Renal cortical epithelial cell (primary cell): ENCODE measurements at places on chromosomes 3 and 15.

- DNase-seq: peak; percentile 33
Measured at GRCh38 chr15:32838820-32839219, 121.0 kb downstream of the GREM1 start.

DNA sequence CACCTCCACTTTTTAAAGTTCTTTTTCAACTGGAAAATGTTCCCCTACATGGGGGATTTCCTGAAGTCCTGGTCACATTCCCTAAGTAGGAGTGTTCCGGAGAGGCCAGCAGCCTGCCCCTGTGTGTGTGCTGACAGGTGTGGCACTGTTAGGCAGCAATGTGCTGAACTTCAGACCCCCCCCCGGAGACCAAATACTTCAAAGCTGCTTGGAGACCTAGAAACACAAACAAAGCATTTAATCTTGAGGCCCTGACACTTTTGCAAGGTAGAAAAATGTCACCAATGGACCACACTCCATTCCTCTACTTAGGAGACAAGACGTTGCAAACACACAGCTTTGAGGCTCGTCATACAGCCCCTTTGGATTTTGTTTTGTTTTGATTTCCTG lies 259.6 kb upstream of the CTNNB1 start:
- no peak for DNase-seq

- DNase-seq: no peak
Measured at GRCh38 chr15:96304839-96305238, 25.7 kb upstream of the NR2F2 start.

GRCh38 chr3:157099326-157100095 lies 60.4 kb downstream of the CCNL1 start:
- DNase-seq: peak; percentile 58

GRCh38 chr3:135865085-135865484 lies 100.4 kb upstream of the PPP2R3A start:
- no peak for DNase-seq

GRCh38 chr3:38507120-38507519 lies 11.0 kb downstream of the EXOG start:
- no peak for DNase-seq

DNA sequence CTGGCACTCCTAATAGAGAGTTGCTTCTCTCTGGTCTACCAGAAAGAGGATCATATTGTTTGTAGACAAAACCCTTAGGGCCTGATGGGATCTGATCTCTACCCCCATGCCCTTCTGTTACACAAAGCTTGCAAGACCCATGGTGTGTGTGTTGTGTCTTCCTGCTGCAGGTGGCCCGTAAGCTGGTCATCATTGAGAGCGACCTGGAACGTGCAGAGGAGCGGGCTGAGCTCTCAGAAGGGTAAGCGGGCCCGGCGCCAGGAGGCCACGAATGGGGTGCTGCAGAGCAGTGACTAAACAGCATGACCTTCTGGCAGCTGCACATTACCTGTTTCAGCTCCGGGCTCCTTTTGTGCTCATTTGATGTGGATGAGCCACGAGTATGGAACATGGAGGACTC lies 18.2 kb downstream of the TPM1 start:
- DNase-seq: no peak

GRCh38 chr3:44962621-44963393 lies 13.2 kb downstream of the ZDHHC3 start:
- DNase-seq: no peak

GRCh38 chr15:93719921-93720351 lies 511.4 kb upstream of the MCTP2 start:
- no peak for DNase-seq

DNA sequence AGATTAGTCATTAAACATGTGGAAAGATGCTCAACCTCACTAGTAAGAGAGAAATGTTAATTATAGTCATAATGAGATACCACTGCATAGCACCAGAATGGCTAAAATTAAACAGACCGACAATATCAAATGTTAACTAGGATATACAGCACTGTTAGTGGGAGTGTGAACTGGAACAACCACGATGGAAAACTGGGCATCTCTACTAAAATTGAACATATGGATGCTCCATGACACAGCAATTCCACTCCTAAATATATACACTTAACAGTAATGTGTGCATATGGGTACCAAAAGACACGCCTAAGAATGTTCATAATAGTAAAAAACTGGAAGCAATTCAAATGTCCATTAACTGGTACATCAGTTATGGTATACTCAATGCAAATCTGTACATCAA lies 41.5 kb downstream of the CRTAP start:
- DNase-seq: no peak

DNA sequence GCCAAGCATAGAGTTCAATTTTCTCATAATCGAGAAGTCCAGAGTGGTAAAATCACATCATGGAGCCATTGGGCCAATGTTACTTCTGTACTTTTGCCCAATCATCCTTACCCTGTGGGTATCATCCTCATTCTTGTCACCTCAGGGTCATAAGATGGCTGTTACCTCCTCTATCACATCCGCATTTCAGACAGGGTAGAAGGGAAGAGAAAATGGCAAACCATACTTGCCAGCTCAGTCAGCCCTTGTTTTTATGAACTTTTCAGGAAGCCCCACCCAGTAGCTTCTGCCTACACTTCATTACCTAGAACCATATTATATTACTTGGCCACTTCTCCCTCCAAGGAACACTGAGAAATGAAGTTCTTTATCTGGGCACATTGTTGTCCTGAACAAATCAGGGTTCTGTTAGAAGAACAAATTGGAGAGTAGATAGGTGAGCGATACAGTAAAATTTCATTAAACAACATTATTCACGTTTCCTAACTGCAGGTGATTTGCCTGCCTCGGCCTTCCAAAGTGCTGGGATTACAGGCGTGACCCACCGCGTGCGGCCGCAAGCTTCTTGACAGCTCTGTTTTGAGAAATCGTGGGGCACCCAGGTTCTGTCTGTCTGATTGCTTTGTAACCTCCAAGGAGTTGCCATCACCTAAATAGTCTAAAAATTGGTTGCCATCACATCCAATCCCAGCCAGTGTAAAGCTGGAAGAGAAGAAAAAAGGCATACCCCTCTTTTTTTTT lies 34.5 kb upstream of the RPN1 start:
- DNase-seq: no peak

GRCh38 chr3:112744825-112745566 lies 101.7 kb downstream of the CD200R1L start:
- no peak for DNase-seq

DNA sequence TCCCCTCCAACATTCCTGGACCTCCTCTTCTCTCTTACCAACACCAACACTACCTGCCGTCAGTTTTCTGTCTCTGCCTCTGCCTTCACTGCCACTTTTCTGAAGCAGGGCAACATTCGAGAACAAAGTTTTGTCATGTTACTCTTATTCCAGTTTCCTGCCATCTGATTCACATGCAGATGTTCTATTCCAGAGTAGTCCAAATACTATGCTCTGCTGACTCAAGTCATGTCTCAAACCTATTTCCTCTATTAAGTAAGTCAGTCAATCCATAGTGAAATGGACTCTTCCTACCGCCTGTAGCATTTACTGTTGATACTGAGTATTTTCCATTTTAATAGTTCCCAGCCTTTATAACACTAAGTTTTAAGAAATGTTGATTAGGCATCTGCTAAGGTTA lies 43.4 kb downstream of the ESYT3 start:
- no peak for DNase-seq

DNA sequence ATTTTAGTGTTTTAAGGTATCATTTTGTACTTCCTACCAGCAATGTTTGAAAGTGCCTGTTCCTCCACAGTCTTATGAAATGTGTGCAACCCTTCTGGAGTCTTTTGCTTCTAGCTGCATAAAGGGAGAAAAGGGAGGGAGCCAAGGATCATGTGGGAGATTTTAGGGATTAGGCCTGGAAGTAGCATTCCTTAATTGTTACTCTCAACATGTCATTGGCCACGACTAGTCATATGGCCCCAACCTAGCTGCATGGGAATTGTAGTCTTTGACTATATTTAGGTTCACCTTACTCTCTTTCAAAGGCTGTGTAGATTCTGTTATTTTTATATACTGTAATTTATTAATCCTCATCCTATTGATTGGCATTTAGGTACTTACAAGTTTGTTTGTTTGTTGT lies 14.9 kb downstream of the CRTAP start:
- no peak for DNase-seq

- DNase-seq: no peak
Measured at GRCh38 chr15:63362885-63363284, 18.8 kb downstream of the CA12 start.

- DNase-seq: no peak
Measured at GRCh38 chr3:197807969-197808587, 17.0 kb downstream of the LRCH3 start.

GRCh38 chr15:75091814-75092213 lies 68.4 kb downstream of the PPCDC start:
- peak; percentile 74 for DNase-seq

DNA sequence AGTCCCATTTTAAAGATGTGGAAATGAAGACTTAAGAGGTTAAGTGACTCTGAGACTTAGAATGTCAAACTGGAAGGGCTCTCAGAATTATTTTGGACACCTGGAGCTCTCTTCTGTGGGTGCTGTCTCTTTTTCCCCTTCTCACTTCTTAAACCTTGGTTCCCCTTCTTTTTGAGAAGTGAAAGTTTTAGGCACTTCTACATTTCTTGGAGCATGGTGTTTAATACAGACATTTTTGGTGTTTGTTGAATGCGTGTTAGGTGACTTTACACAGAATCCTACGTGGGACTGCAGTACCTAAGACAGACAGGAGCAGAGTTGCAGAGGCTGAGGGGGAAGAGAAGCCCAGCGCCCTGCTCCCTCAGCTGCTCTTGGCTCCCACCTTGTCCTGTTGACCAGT lies 133.3 kb downstream of the MDFIC2 start:
- DNase-seq: no peak

GRCh38 chr15:74400313-74400860 lies 32.9 kb upstream of the CYP11A1 start:
- DNase-seq: peak; percentile 42

DNA sequence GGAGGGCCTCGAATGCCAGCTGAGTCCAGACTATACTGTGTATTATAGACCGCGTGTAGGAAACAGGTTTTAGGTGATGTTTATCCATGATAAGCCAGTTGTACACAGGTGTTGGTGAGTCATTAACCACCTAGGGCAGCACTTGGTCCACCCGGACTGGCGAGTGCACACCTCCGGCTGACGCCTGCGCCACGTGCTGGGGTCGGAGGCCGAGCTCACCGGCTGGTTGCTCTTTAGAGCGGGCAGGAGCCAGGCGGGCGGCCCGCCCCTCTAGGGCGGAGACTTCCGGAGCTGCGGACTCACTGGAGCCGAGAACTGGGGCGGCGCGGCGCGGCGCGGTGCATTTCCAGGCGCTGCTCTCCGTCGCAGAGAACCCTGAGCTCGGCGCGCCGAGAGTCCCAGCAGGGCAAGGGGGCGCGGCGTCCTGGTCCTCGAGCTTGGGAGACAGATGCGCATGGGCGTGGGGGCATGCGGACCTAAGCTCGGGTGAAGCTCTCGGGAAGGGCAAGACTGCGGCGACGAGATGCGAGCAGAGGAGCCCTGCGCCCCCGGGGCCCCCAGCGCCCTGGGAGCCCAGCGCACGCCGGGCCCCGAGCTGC lies at the start of gene ESYT3:
TSS of gene ESYT3 (plus strand) at position 341 of the 599 bp plus-strand sequence. CDS start at position 524, 183 bp downstream.
- peak; percentile 62 for DNase-seq

- no peak for DNase-seq
Measured at GRCh38 chr3:32257641-32258438, 19.4 kb downstream of the CMTM8 start.
